LHCN-M2 (cell line): ENCODE measurements at places on chromosomes 1 and 21.

DNA sequence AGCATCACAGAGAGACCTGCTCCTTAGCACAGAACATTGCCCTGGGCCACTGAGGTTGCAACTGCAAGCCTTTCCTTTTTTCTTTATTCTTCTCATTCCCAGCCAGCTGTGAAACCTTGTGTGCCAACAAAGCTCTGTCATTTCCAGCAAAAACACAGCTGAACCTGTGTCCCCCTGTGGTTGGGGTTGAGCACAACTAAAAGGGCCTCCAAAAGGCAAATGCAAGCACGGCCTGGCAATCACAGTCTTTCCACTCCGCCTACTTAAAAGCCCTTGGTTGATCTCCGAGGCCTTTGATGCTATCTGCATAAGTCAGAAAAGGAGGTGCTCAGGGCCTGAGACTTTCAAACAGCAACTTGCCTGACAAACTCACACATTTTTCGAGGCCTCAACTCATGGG, 32.7 kb downstream of the SUSD4 start:
- no peak for DNase-seq

DNA sequence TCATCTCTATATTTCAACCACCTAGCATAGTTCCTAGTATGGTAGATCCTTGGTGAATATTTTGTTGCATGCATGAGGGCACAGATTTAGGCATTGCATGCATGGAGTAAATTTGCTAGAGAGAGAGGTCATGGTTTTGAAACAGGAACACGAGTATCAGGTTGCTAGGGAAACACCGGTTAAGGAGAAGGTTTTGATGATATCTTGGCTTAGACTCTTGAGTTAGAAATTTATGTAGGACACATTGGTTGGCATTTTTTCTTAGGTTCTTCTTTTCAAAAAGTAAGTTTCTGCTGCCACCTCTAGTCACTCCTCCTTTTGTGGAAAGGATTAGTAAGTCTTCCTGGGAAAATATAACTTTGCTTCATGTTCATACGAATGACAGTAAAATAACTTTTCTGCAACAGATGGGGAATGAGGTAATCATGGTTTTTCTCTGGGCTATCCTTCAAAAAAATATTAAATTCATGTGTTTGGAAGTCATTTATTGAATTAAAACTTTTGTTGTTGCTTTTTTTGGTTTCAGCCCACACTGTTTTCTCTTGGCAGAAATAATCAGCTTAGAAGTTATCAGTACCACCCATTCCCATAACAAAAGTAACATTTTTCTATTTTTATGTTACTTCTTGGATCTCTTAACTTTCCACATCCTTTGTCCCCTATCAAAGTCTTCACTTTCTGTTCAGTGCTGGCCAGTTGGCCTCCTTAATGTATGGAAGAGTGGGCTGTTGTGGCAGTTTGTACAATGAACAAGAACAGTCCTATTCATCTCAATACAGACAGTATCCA, 97.3 kb downstream of the PLA2G4A start:
- DNase-seq: no peak

- DNase-seq: no peak
These were observed 113.0 kb upstream of the SLC25A33 start for GRCh38 chr1:9426291-9426711.

DNA sequence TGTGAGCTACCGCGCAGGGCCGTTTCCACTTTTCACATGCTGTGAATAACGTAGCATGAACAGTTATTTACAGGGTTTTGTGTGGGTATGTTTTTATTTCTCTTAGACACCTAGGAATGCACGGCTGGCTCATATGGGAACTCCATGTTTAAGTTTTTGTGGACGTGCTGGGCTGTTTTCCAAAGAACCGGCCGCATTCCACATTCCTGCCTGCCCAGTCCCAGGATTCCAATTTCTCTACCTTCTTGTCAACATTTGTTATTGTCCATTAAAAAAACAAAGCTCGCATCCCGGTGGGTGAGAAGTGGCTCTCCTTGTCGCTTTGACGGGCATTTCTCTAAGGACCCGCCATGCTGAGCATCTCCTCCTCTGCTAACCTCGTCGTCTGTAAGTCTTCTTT, 47.1 kb upstream of the LRRC3 start:
- no peak for DNase-seq

GRCh38 chr21:24045775-24046215, 1561.5 kb downstream of the MRPL39 start:
- DNase-seq: no peak
